Smooth muscle cell of the brain vasculature (primary cell): ENCODE measurements at places on chromosomes 12 and 14.

DNA sequence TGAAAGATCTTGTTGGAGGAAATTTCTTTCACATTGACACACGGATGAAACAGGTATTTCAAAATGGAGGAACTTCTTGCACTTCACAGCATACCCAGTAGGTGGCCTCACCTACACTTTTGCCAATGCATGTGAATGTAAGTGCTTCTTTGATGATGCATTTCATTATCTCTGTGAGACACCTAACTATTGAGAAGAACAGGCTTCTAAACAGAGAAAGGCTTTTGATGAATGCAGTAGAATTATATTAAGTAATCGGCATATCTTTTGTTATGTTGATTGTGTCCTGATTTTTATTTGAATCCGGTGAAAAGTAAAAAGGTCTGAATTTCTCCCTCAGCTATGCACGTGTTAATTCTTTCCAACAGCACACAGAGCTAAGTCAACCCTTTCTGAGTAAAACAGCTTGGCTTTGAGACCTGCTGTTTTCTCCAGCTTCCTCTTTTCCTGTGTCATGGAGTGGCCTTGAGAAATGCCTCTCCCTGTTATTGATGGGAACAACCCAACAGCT is 399.0 kb downstream of the NAV3 start:
- no peak for DNase-seq

DNA sequence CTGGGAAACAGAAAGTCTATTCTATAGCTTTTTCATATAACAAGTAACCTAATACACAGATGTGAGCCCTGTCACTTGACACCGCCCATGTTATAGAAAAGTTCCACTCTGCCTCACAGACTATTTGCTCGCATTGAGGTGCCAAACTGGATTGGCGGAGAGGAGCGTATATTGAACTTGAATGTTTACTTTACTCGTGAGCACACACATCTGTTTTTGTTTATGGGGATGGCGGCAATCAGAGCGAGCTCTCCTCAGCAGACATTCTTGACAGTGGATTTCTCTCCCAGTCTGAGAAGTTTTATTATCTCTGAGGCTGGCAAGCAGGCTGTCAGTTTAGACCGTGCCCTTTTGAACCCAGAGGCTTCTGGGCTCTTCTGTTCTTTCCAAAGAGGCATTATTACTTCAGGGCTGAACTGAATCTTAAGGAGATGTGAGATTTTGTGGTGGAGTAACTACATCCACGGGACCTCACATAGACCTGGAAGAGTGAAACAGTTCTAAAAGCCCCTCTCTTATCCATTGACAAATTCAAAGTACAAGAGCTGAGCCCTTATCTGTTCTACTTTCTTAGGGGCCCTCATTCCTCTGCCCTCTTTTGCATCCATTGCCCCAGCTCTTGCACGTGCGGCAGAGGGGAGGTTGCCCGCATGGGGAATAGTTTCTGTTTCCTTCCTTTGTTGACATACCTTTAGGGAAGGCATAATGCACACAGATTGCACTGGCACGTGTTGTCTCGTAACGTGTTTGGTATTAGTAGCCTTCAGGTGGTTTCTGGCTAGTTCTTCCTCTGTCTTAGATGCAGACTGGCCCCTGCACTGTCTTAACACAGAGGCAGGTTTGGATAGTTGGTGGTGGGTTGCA is 68.2 kb downstream of the DRAM1 start:
- no peak for DNase-seq

DNA sequence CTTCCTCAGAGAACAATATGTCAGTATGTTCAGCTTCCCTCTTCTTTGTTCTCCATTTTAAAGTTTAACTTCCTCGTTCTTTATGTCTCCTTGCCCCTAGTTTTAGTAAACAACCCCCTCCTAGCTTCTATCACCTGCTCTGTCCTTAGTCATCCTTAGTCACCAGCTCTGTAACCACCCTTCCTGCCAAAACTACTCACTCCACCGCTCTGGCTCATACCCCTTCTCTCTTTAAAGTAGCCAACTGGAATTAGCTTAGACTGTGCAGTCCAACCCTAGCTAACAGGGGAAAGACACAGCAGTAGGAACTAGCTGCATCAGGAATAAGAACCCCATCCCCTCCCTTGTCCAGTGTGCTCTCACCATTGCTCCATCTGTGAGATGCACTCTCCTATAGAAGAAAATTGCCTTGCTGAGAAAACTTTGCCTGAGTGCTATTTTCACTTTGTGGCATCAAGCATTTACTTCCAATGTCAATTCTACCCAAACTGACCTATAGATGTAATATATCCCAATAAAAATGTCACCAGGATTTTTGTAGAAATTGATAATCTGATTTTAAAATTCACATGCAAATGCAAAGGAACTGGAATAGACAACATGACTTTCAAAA is 603.2 kb downstream of the C12orf50 start:
- DNase-seq: no peak

GRCh38 chr14:75523771-75524171 is 1.5 kb downstream of the BATF start:
- DNase-seq: no peak

DNA sequence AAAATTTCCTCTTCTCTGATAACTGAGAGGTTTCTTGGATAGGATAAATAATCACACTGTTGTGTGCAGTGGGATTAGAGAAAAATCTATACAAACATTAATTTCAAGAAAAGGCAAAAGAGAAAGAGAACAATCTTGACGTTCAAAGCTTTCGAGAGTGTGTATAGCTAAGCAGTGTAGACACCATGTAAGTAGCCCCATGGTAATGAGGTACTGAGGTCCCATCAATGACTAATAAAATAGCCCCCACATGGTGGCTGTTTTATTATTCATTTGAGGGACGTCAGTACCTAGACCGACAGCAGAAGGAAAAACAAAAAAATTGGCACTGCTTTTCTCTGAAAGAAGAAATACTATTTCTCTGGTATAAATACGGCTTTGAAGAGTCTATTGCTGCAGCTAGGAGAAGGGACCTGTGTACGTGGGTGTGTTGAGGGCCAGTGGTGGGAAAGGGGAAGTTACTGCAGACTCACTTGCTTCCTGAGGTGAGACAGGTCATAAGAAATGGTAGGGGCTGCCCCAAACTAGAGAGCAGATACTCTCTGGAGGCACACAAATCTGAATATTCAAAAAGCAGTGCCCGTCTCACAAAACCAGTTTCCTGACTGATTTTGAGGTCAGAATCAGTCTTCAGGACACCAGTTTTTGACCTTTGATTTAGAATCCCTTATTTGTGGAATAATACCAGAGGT is 339.8 kb downstream of the EMP1 start:
- no peak for DNase-seq

DNA sequence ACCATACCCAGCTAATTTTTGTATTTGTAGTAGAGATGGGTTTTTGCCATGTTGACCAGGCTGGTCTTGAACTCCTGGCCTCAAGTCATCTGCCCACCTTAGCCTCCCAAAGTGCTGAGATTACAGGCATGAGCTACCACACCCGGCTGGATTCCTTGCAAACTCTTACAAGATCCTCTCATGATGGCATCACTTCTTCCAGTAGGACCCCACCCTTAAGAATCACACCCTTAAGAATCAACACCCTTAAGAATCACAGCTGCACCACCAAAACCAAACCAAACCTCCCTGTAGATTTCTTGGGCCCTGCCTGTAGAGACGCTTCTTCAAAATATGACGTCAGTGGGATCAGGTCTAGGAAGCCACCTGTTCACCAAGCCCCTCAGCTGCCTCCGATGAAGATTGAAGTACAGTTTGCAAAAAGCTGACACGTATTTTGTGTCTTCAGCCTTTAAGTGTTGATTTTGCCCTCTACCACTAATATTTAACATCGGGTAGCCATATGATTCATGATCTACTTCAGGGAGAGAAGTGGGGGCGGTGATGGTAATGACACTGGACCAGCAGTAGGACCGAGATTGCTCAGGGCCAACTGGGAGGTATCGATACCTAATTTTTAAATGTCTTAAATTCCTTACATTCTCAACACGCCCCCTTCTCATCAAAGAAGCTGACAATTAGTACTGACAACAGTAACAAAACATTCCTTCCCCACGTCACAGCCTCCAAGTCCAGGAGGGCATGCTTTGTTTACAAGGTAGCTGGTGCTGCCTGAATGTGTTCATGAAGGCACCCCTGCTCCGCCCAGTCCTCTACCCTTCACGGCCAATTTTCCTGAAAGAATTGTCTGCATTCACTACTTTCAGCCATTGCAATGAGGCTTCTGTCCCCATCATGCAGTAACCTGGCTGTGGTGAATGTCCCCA is 57.2 kb downstream of the ESRRB start:
- no peak for DNase-seq

GRCh38 chr12:111122458-111122878 is 202.1 kb upstream of the MYL2 start:
- DNase-seq: no peak

- DNase-seq: no peak
Observed at GRCh38 chr12:18373181-18373580, 111.9 kb downstream of the PIK3C2G start.

DNA sequence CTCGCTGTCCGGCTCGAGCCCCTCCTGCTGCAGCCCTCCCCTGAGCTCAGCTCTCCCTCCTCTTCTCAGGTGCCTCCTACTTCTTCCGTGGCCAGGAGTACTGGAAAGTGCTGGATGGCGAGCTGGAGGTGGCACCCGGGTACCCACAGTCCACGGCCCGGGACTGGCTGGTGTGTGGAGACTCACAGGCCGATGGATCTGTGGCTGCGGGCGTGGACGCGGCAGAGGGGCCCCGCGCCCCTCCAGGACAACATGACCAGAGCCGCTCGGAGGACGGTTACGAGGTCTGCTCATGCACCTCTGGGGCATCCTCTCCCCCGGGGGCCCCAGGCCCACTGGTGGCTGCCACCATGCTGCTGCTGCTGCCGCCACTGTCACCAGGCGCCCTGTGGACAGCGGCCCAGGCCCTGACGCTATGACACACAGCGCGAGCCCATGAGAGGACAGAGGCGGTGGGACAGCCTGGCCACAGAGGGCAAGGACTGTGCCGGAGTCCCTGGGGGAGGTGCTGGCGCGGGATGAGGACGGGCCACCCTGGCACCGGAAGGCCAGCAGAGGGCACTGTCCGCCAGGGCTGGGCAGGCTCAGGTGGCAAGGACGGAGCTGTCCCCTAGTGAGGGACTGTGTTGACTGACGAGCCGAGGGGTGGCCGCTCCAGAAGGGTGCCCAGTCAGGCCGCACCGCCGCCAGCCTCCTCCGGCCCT is 22.8 kb downstream of the MMP17 start:
- DNase-seq: no peak

DNA sequence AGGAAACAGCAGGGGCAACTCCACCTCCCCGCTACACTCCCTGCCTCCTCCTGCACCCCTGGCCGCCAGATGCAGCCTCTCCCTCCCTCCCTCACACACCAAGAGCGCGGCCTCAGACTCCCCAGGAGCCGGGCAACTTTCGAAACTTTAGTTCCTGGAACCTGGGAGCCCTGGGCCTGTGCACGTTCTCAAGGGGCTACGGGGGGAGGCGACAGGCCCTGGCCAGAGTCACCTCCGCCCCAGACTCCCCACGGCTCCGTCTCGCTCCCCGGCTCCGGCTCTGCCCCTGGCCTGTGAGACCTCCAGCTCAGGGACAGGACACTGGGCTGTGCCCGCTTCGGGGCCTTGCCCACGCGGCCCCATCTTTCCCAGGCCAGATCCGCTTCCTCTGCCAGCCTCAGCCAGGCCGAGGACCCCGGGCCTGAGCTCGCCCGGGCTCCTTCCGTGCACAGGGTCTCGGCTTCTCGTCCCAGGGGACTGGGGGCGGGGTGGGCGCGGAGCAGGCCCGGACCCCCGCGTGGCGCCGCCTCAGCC is 5.5 kb downstream of the AMN start:
- DNase-seq: no peak

DNA sequence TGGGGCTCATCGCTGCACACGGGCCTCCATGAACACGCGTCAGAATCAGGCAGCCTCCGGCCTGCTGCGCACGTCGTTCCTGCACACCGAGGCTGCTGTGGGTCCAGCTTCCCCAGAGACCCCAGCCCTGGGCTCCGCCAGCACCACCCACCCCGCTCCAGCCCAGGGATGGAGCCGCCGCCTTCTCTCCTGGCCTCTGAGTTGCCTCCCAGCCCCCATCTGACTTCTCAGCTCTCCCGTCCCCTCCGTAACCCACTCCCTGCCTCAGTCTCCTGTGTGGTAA is 253.9 kb upstream of the SFSWAP start:
- no peak for DNase-seq

GRCh38 chr12:82862876-82863649 is 176.4 kb downstream of the TMTC2 start:
- DNase-seq: no peak
